ENCODE measurements at places on chromosomes 2 and 18.

- peak; percentile 68 for DNase-seq
Measured at GRCh38 chr18:35267161-35267651, 22.8 kb downstream of the ZSCAN30 start.

GRCh38 chr2:239752951-239753350 lies 272.2 kb downstream of the NDUFA10 start:
- no peak for DNase-seq

DNA sequence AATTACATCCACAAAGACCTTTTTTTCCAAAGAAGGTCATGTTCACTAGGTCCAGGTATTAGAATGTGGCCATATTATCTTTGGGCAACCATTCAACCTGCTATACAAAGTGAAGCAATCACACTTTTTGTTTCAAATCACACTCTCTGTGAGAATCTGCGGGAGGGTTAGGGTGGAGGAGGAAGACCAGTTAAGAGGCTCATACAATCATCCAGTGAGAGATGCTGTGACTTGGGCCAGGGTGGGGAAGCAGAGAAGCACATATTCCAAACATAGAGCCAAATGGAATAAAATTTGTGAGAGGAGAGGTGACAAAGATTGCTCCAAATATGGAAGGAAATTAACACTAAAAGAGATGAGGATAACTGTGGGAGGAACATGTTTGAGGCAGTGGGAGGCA lies 351.6 kb downstream of the CYRIA start:
- no peak for DNase-seq

DNA sequence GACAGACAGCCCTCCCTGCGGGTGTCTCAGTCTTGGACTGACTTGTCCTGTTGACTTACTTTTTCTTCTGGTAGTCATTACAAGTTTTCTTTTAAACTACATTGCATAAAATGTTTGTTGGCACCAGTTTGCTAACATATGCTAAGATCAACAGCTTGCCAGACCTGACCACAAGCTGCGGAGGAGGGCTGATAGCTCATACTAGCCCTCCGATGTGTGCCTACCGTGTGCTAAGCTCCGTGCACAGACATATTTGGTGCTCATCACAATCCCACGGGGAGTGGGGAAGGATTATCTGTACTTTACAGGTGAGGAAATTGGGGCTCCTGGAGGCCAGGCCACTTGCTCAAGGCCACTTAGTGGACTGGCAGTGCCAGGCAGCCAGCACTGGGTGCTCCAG lies 72.8 kb upstream of the YPEL5 start:
- DNase-seq = no peak

GRCh38 chr2:154402213-154402612 lies 296.3 kb upstream of the KCNJ3 start:
- DNase-seq = peak; percentile 12

GRCh38 chr2:45834372-45834771 lies 182.9 kb downstream of the PRKCE start:
- DNase-seq = no peak

Measured in iris pigment epithelial cell (primary cell).